D721Med (cell line): ENCODE measurements at places on chromosomes 11 and 22.

- DNase-seq, result no peak
Observed at GRCh38 chr22:40519284-40519947, 117.1 kb downstream of the MRTFA start.

GRCh38 chr11:66015454-66015881 lies 3.7 kb downstream of the CST6 start:
- no peak for DNase-seq

GRCh38 chr11:97570636-97571035 lies 1180.8 kb downstream of the JRKL start:
- no peak for DNase-seq

DNA sequence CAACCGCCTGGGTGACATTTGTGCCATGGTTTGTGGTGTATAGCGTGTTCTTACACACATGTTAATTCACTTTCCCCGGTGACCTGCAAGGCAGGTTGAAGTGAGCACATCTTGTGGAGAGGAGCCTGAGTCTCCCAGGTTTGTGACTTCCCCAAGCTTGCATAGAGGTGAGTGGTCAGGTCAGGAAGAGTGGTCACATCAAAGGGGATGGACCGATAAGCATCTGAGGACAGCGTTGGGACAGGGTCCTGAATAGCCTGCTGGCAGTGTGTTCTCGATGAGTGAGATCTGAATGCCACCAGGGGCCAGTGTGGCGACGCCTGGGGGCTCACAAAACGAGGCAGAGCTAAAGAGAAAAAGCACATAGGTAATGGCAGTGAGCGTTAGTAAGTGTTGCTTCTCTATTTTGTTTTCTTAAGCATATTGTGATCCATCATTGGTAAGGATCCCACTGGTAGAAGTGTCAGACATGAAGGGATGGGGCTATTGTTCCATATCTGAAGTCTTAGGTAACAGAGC lies 154.6 kb downstream of the GRIK4 start:
- no peak for DNase-seq

DNA sequence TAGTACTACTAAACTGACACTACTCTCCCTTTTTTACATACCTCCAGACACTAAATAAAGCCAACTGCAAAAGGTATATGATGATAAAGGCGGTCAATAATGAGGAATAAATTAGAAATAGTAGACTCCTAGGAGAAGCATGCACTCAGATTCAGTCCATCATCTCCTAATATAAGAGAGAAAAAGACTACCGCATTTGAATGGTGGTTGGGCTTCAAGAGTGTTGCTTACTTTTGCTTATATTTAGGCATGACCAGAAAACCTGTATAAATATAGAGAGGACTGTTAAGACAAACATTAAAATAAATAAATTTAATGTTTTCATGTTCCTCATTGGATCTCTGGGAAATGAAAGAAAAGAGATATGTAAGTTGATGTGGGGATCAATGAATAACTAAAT lies 1137.0 kb downstream of the FAM181B start:
- DNase-seq, result no peak
